ENCODE measurements at places on chromosomes 3 and 15. TPM values are rescaled to one million over a fixed set of nuclear protein-coding genes. Genes with fewer than 3 reads are reported as not detected.

CELF6 gene
- total RNA-seq, result not detected

APOD gene
- total RNA-seq, result not detected

ZBTB20 gene
- total RNA-seq, result 64.1 TPM

DAZL gene
- not detected for total RNA-seq

WDR93 gene
- total RNA-seq, result 1.2 TPM

CCDC13 gene
- total RNA-seq, result 0.17 TPM

SAMMSON gene
- not detected for total RNA-seq

CIB2 gene
- 8.2 TPM for total RNA-seq

CRYGS gene
- not detected for total RNA-seq

DPPA4 gene
- not detected for total RNA-seq

XCR1 gene
- not detected for total RNA-seq

RASSF1 gene
- 14.4 TPM for total RNA-seq

Data from renal cortical epithelial cell (primary cell).